ENCODE measurements at places on chromosomes 1 and 21. TPM values are rescaled to one million over a fixed set of nuclear protein-coding genes. Genes with fewer than 3 reads are reported as not detected.

AQP10 gene
- total RNA-seq = not detected

FCRL6 gene
- total RNA-seq = not detected

SEC16B gene
- 2.4 TPM for total RNA-seq

KRTAP20-3 gene
- total RNA-seq = not detected

TSPEAR gene
- total RNA-seq = not detected

SPRR2A gene
- total RNA-seq = not detected

CR1L gene
- not detected for total RNA-seq

NECTIN4 gene
- 47.5 TPM for total RNA-seq

AADACL3 gene
- not detected for total RNA-seq

KCNQ4 gene
- 0.33 TPM for total RNA-seq

GRIK3 gene
- not detected for total RNA-seq

HHAT gene
- 13.3 TPM for total RNA-seq

NFIA gene
- total RNA-seq = 2.4 TPM

SAMSN1 gene
- not detected for total RNA-seq

CD53 gene
- total RNA-seq = not detected

ADAMTS5 gene
- total RNA-seq = 0.39 TPM

NBPF20 gene
- total RNA-seq = 1.6 TPM

PCNX2 gene
- total RNA-seq = 30.8 TPM

AADACL4 gene
- not detected for total RNA-seq

CELA3B gene
- total RNA-seq = not detected

ZNF436 gene
- total RNA-seq = 40.1 TPM

AGMAT gene
- not detected for total RNA-seq

HSPB7 gene
- total RNA-seq = 0.22 TPM

SPRR2F gene
- not detected for total RNA-seq

NMNAT2 gene
- under 0.01 TPM for total RNA-seq

ST6GALNAC5 gene
- total RNA-seq = not detected

ALPL gene
- not detected for total RNA-seq
